ENCODE measurements at places on chromosomes 5 and 9. TPM values are rescaled to one million over a fixed set of nuclear protein-coding genes. Genes with fewer than 3 reads are reported as not detected.

The DOK3 gene
- not detected for polyA plus RNA-seq

The PDLIM7 gene
- 5.3 TPM for polyA plus RNA-seq

The SPINK7 gene
- not detected for polyA plus RNA-seq

The IRGM gene
- polyA plus RNA-seq, result 1.9 TPM

The SH2D3C gene
- 50.8 TPM for polyA plus RNA-seq

The AQP3 gene
- polyA plus RNA-seq, result 166 TPM

DNA sequence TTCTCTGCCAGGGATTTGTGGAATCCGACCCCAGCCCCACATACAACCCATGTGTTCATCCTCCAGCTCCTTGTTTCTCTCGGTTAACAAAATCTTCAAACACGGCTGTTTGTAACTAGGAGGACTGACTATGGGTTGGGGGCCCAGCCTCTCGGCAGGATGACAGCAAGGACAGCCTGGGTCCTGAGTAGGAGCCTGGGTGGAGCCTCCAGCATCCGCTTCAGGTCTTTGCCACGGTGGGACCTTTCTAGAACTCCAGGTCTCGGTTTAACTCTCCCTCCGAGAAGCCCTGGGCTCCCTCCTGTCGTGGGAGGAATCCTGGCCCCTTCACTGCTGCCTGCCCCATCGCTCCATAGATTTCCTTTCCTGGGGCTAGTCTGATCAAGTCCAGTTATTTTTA lies 248.5 kb downstream of the PBX3 start:
- DNase-seq, result no peak

GRCh38 chr9:29214690-29215253 lies 1641.5 kb upstream of the C9orf72 start:
- DNase-seq, result no peak

DNA sequence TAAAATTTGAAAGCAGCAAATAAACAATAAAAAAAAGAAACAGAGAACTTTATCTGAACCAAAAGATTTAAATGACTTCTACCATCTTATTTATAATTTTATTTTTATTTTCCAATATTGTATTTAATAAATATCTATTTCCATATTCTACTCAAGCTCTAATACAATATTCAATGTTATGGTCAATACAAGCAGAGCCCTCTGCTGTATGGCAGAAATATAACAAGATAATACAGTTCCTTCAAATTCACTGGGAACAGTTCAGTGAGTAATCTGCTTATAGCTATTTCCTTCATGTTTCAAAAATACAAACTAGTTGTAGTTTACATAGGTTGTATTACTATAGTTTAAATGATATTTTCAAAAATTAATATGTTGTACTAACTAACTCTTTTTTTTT lies 332.7 kb downstream of the PRDM9 start:
- no peak for DNase-seq

DNA sequence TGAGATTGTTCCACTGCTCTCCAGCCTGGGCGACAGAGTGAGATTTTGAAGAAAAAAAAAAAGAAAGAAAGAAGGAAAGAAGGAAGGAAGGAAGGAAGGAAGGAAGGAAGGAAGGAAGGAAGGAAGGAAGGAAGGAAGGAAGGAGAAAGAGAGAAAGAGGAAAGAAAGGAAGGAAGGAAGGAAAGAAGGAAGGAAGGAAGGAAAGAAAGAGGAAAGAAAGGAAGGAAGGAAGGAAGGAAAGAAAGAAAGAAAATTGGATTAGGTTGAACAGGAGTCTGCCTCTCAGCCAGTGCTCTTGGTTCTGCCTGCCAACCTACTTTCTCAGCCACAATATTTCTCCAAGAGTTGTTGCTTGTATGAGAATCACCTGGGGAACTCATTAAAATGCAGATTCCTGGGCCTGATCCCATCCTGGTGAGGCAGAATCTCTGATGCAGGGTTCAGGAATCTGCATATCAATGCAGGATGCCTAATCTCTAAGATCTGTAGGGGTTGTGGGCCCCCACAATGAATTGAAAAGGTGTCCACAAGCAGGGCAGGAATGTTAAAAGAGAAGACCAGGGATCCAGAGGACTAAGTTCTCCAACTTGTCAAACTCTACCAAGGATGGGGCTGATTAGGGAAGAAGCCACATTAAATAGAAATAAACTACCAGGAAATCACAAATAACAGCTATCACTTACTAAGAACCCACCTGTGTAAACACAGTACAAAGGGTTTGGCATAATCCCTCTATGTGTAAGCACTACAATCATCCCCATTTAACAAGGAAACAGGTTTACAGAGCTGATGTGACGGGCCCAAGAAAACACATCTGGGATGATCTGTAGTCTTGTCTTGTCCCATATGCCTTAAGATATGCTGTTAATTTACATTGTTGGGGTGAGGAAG lies 23.4 kb upstream of the GALNT10 start:
- DNase-seq, result no peak

GRCh38 chr5:50794812-50795211 lies 128.4 kb downstream of the PARP8 start:
- no peak for DNase-seq

DNA sequence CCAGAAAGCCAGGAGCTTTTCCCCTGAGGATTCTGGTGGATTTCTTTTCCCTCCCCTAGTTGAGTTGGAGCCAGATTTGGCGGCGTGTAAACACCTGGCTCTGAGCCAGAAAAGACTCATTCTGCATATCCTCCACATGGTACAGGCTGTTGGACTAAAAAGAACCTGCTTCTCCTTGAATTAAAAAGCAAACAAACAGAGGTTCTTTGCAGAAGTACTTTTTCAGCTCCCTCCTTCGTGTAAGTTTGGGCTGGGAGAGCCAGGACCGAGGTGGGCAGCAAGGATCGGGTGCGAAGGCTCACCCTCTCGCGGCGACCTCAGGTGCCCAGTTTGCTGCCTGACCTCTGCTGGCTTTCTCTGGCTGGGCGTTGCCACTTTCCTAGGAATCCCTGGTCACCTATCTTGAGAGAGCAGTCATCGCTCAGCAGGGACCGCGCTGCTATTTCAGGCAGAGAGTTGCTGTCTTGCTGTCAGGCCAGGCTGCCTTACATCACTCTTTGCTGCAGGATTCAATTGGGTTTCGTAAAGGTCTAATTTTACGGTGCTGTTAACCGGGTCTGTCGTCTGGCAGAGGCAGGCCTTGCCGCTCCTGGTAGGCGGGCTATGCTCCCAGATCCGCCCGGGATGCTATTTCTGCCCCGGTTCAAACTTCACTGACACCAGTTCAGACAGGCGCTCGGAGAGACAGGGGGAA lies 3.2 kb downstream of the PAPPA start:
- no peak for DNase-seq

- DNase-seq, result no peak
Observed at GRCh38 chr9:136910901-136911245, 24.6 kb downstream of the TRAF2 start.

GRCh38 chr9:660227-660626 lies 181.3 kb upstream of the DMRT1 start:
- DNase-seq, result no peak

DNA sequence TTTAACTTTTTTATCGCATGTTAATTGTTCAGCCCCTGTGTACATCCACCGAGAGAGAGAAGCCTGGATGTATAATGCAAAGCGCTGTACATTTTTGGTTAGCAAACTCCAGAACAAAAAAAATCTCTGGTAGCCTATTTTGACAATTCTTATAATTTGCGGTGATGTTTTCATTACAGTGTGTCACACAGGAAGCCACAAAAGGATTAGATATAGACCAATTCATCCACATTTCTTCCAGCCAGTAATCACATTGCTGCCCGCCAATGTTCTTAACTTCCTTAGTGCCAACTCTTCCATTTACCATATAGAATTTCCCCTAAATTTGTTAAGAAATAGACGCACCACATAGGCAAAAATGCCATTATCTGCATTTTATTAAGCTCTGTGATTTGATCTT lies 435.6 kb downstream of the EFNA5 start:
- DNase-seq, result no peak

DNA sequence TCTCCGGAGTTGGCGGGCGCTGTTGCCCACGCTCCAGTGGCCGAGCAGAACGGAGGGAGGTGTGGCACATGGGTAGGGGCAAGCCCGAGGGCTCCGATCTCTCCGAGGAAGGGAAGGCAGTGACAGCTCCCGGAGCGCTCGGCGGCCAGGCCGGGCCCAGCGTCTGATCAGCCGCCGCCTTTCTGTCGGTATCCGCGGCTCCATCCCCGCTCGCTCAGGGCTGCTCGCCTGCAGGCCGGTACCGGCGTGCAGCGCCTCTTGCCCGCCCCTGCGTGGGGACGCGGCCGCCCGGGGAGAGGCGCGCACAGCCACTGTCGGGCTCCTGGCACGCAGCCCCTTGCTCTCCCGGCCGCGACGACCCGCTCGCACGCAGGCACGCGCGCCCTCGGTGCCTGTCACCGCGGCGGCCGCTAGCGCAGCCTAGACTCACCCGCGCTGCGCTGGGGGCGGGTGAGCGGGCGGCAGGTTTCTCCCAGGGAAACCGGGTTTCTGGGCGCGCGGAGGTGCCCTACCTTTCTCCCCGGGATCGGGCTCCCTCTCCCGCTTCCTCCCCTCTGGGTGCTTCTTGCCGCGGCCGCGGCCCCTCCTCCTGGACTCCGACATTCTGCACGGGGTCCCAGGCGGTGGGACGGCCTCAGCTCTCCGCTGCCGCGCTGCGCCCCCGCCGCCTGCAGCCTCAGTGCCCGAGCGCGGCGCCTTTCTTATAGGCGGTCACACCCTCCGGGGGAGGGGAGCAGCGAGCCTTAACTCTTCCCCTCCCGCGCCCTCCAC lies 108.4 kb downstream of the PSD2 start:
- DNase-seq, result no peak

- no peak for DNase-seq
Observed at GRCh38 chr9:120886490-120886967, 9.5 kb upstream of the PHF19 start.

Measured in naive thymus-derived CD8-positive, alpha-beta T cell (primary cell).